ENCODE measurements at places on chromosomes 4 and X. TPM values are rescaled to one million over a fixed set of nuclear protein-coding genes. Genes with fewer than 3 reads are reported as not detected.

GRCh38 chr4:128665514-128665913, 144.0 kb upstream of the JADE1 start:
- no peaks in the 10 kb centered on the region for H3K36me3 ChIP-seq
- H3K27me3 ChIP-seq = no peaks in the 10 kb centered on the region
- no peak overlapping the region for H3K27ac ChIP-seq
- H3K4me1 ChIP-seq = peaks cover 11% of the 10 kb centered on the region
- H3K4me3 ChIP-seq = no peak overlapping the region

GRCh38 chr4:110621839-110622751, 782 bp downstream of the PITX2 start:
- peaks cover 35% of the 10 kb centered on the region for H3K4me1 ChIP-seq
- no peaks in the 10 kb centered on the region for H3K36me3 ChIP-seq
- DNase-seq = no peak
- H3K4me3 ChIP-seq = peak overlapping the region; percentile 19
- H3K27me3 ChIP-seq = peaks cover 98% of the 10 kb centered on the region

GRCh38 chr4:145797278-145797677, 117.3 kb downstream of the C4orf51 start:
- no peak for DNase-seq
- H3K36me3 ChIP-seq = peaks cover 4% of the 10 kb centered on the region
- H3K27me3 ChIP-seq = no peaks in the 10 kb centered on the region

GRCh38 chr4:129823105-129823504, 727.2 kb downstream of the C4orf33 start:
- no peak for DNase-seq
- no peaks in the 10 kb centered on the region for H3K36me3 ChIP-seq
- H3K4me1 ChIP-seq = no peaks in the 10 kb centered on the region
- H3K27me3 ChIP-seq = no peaks in the 10 kb centered on the region

- H3K27ac ChIP-seq = no peak overlapping the region
- H3K36me3 ChIP-seq = no peaks in the 10 kb centered on the region
- H3K4me3 ChIP-seq = no peak overlapping the region
- no peaks in the 10 kb centered on the region for H3K27me3 ChIP-seq
These were observed 34.5 kb downstream of the LINC00632 start for GRCh38 chrX:140744085-140744484.

PPARGC1A gene
- not detected for total RNA-seq

AFAP1 gene
- total RNA-seq = 9.8 TPM

CLGN gene
- total RNA-seq = not detected
